ENCODE measurements at places on chromosomes 1 and 21.

DNA sequence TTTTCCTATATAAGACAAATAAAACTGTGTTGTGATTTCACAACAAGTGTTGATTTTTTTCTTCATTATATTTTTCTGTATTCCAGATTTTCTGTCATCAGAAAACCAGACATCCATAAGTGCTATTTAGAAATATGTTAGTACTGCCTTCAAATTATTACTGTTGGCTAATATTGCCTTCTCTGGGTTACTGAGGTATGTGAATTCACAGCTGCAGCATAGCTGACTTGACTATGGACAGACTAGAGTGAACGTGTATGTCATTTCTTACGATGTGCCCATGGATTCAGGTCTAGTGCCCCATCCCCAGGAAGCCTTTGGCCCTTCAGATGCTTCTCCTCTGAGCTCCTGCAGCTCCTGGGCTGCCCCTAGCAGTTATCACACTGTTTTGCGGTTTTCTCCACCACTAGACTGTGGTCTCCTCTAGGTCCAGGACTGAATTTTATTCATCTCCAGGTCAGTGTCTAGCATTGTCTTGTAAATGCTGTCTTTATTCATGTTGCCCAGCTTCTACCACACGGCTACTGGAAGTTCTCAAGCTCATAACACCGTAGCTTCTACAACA is 118.5 kb downstream of the FGGY start:
- DNase-seq: no peak

GRCh38 chr1:83064589-83065242 is 934.2 kb downstream of the TTLL7 start:
- DNase-seq: no peak

DNA sequence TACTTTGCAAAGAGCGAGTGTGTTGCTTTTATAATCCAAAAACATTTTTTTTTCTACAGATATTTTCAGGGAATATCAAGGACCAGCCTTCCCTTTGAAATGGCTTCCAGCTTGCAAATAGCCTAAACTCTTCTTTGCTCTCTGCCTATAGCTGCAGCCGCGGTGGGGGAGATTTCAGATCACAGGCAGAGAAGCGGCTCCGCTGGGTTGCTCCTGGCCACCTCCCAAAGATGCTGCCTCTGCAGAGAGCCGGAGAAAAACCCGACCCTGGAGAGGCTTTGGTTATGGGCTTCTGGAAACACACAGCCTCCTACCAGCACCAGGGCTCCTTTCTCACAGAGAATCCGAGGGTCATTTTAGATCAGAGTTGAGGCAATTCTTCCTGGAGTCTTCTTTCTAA is 18.6 kb upstream of the PAX7 start:
- no peak for DNase-seq

DNA sequence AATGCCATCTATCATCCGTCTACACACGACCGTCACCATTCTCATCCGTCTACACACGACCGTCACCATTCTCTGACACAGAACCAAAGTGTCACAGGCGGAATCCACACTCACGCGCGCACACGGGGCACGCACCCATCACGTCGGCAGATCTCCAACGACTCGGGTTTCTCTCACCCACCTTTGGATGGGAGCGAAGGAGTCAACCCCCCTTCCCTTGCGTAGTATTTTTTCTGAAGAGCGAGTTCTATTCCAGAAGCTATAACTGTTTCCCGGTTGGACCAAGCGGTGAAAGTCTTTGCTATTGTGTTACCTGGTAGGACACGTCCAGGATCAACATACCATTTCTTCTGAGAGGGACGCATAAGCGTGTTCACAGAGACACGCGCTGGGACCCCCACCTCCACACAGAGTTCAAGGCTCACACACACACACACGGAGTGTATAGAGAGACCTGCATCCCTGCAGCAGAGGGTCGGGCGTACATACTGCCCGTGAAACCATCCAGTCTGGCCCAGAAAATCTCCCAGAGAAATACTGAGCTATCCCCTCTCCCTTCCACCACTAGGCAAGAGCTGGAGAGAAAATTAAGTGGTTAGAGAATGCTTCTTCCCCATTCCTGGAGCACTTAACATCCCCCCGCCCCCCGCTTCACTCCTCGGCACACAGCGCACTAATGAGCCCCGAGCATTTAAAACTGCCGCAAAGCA is 741 bp downstream of the DUSP10 start:
- DNase-seq: no peak

DNA sequence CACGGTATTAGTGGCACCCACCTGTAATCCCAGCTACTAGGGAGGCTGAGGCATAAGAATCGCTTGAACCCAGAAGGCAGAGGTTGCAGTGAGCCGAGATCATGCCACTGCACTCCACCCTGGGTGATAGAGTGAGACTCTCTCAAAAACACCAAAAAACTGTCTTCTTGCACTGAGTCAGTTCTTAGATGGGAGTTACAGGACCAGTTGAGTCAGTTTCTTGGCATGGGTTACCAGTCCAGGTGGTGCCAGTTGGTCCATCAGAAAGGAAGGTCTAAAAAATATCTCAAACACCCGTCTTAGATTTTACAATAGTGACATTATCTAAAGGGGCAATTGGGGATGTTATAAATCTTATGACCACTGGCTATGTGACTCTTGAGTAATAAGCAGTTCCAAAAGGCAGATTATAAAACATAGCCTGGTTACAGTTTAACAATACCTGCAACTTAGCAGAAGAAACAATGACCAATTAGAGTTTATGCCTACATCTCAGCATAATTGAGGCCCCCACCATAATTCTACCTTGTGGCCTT is 206.9 kb upstream of the FGGY start:
- no peak for DNase-seq

- no peak for DNase-seq
These were observed 378.9 kb downstream of the TTLL7 start for GRCh38 chr1:83620016-83620415.

- DNase-seq: no peak
These were observed 355.2 kb downstream of the NTNG1 start for GRCh38 chr1:107496002-107496401.

DNA sequence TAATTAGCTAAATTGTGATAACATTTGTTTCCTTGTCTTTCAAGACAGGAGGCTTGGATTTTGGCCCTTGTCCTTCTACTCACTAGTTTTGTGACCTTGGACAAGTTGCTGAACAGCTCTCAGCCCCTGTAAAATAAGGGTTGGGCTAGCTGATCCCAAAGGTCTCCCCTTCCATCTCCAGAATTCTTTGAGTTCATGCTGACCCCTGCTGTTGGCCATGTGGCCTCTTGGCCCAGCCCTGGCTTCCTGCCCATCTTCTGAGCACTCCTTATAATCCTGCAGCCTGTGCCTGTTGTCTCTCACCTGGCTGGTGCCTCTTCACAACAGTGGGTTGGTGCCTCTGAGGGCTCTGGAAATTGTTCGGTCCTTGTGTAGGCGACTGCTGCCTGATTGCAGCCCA is 10.1 kb downstream of the PTGFRN start:
- DNase-seq: no peak

DNA sequence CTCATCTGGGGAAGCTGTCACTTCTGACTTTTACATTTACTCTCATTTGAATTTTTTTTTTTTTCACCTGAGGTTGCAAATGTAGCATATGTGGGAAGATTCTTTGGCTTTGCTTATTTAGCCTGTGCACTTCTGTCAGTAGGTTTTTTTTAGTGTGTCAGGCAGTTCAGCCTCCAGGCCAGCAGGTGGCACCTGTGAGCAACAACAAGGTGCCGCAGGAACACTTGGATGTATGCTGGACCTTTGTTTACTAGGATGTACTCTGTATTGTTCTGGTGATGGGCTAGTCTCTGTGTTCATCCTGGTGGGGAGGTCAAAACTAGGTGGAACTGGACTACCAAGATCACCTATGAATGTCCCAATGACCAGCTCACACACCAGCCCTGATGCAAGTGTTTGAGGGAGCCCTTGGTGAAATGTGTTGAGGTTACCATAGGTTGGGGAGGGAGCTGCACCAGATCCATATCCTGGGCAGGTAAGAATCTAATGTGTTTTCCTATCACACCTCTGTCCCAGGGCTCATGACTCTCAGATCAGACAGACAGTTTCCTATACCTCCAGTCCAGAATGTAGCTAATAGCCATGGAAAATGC is 618.2 kb downstream of the BRINP3 start:
- no peak for DNase-seq

- DNase-seq: no peak
These were observed 32.8 kb upstream of the BACH1 start for GRCh38 chr21:29265690-29266479.

GRCh38 chr1:26530895-26531598 is 1.5 kb downstream of the RPS6KA1 start:
- DNase-seq: no peak

- no peak for DNase-seq
These were observed 161.8 kb upstream of the CSF3R start for GRCh38 chr1:36644556-36644955.

DNA sequence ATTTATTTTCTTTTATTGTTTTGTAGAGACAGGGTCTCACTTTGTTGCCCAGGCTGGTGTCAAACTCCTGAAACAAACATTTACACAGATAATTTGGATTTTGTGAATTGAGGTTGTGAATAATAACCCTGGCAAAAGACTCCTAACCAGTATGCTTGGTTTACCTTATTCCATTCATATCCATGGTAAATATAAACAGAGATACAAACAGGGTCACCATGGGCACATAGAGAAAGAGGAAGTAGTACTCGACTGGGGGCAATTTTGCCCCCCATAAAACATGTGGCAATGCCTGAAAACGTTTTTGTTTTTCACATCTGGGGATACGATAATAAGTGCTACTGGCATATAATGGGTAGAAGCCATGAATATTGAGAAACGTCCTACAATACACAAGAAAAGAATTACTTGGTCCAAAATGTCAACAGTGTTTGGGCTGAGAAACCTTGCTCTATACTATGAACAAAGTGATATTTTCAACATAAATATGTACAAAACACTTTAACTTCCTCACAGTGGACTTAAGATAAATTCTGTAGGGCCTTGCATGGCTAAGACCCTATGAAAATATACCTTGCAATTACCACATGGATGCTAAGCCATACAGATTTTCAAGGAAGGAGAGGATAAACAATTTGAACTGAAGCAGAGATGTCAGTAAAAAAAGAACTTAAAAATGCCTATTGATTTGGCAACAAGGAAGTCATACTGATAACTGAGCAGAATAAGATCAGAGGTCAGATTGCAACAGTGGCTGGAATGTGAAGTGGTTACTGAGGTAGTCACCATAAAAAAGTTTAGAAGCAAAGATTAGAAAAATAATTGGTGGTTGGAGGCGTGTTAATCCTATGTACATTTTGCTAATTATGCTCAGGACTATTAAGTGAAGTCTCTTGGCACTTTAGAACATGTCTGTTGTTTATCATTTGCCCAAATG is 27.4 kb upstream of the ASPM start:
- no peak for DNase-seq

DNA sequence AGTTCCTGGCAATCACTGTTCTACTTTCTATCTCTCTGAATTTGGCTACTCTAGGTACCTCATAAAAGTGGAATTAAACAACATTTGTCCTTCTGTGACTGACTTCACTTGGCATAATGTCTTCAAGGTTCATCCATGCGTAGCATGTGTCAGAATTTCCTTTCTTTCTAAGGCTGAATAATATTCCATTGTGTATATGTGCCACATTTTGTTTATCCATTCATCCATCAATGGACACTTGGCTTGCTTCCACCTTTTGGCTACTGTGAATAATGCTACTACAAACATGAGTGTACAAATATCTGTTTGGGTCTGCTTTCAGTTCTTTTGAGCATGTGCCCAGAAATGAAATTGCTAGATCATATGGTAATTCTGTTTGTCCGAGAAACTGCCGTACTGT is 14.7 kb downstream of the CACHD1 start:
- no peak for DNase-seq

GRCh38 chr1:119799599-119800177 is 11.6 kb downstream of the REG4 start:
- no peak for DNase-seq
